ENCODE measurements at places on chromosomes 2 and 18. TPM values are rescaled to one million over a fixed set of nuclear protein-coding genes. Genes with fewer than 3 reads are reported as not detected.

The CCDC68 gene
- total RNA-seq, result 0.33 TPM

DNA sequence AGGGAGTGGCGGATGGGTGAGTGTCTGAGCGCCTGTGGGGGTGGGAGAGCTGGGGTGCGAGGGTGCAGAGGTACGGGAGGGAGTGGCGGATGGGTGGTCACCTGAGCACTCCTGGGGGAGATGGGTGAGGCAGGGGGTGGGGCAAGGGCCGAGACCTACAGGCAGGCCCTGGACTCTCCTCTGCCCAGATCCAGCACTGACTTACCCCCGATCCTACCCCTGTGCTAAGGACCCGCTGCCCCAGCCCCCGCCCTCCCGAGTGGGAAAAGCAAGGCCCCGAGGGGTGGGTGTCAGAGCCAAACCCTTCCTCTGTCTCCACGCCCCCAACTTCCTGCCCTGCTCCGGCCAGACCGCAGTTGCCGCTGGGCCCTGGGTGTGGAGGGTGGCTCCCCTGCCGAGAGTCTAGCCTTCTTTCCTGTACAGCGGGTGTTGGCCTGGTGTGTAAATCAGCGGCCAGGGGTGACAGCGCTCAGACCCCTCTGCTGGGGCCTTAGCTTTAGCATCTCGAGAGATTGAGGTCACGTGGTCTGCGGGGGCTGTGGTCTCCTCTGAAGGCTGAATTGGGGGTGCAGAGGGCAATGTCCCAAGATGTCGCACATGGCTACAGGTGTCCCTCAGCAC lies 12.5 kb downstream of the BOK start:
- DNase-seq, result no peak

GRCh38 chr2:239196474-239197021 lies 204.3 kb downstream of the HDAC4 start:
- no peak for DNase-seq

DNA sequence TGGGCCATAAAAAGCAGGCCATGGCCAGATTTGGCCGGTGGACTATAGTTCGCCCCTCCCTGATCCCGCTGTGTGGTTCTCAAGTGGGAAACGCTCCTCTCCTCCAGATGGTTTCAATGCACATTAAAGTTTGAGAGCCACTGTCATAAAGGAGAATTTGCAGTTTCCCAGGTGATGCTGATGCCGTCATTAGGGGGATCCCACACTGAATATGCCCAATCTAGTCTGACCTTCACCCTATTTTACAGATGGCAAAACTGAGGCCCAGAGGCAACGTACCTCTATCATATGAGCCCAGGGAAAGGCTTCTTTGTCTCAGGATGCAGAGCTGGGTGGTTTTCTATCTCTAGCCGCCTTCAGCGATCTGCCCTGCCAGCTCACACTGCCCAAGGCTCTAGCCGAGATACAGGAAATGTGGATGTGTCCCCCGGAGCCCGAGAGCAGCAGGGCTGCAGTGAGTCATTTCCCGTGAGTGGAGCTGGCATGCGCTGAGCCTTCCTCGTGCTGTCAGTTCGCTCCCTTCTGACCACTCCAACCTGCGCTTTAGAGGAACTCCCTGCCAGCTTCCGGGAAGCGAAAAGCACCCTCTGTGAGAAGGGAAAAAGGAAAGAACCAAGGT lies 116.2 kb downstream of the SMAD7 start:
- peak; percentile 42 for DNase-seq

The POU3F3 gene
- not detected for total RNA-seq

GRCh38 chr2:225002656-225003045 lies 39.6 kb downstream of the DOCK10 start:
- DNase-seq, result peak; percentile 25

The MDH1B gene
- not detected for total RNA-seq

The CRYBA2 gene
- not detected for total RNA-seq

- no peak for DNase-seq
Observed at GRCh38 chr2:12637754-12638153, 79.0 kb upstream of the TRIB2 start.

- DNase-seq, result no peak
Observed at GRCh38 chr18:23412351-23412964, 40.6 kb upstream of the RIOK3 start.

The SULT1C2 gene
- total RNA-seq, result not detected

Data from activated B cell treated with CpG ODN at 0.5 μM for 24 hours (primary cell).